ENCODE measurements at places on chromosomes 6 and 20.

DNA sequence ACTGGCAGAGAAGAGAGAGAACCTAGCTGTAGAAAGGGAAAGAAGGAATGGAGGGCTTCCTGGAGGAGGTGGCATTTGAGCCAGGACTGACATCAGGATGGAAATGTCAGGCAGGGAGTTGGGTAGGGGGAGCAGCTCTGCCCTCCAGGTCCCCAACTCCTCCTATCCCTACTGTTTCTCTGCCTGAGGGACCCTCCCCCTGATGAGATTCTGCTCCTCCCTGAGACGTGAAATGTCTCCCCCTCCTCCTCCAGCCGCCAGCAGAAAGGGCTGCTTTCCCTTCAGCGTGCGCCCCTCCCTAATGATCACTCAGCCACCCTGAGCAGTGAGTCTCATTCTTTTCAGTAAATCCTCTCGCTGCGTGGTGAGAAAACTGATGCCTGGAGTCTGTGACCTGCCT, 40.6 kb downstream of the HLA-DPB1 start:
- no peaks in the 10 kb centered on the region for H3K36me3 ChIP-seq
- peaks cover 36% of the 10 kb centered on the region for H3K27me3 ChIP-seq
- no peak overlapping the region for H3K27ac ChIP-seq
- no peak for DNase-seq
- H3K4me3 ChIP-seq: no peak overlapping the region
- H3K4me1 ChIP-seq: peaks cover 11% of the 10 kb centered on the region

DNA sequence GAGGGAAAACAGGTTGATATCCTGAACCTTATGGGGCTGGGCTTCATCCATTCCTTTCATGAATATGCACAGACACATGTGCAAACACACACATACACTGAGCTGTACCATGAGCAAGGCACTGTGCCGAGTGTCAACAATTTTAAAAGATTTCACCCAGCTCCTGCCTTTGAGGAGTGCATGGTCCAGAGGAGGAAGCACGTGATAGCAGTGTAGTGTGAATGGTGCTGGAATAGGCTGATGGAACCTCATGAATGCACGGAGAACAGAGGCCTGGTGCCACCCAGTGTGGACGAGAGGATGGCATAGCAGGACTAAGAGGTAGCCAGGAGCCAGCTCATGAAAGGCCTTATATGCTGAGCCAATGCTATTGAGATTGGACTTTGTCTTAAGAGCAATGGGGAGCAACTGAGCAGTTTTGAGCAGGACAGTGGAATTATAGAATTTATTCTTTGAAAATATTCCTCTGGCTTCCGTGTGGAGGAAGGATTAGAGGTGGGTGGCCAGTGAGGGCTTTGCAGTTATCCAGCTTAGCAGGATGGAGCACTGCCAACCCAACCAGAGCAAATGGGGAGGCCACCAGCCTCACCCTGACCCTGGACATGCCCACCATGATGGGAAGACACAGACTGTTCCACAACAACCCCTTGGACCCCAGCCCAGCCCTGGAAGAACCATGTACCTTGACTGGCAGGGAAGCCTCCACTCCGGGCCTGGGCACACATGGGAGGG, 84.4 kb downstream of the UNC5CL start:
- no peak overlapping the region for H3K27ac ChIP-seq
- no peaks in the 10 kb centered on the region for H3K36me3 ChIP-seq
- peaks cover 5% of the 10 kb centered on the region for H3K27me3 ChIP-seq
- H3K4me1 ChIP-seq: peaks cover 51% of the 10 kb centered on the region

- H3K4me1 ChIP-seq: no peaks in the 10 kb centered on the region
- no peaks in the 10 kb centered on the region for H3K36me3 ChIP-seq
- H3K27me3 ChIP-seq: no peaks in the 10 kb centered on the region
- no peak overlapping the region for H3K27ac ChIP-seq
Observed at GRCh38 chr20:11173916-11174315, 500.1 kb upstream of the JAG1 start.

DNA sequence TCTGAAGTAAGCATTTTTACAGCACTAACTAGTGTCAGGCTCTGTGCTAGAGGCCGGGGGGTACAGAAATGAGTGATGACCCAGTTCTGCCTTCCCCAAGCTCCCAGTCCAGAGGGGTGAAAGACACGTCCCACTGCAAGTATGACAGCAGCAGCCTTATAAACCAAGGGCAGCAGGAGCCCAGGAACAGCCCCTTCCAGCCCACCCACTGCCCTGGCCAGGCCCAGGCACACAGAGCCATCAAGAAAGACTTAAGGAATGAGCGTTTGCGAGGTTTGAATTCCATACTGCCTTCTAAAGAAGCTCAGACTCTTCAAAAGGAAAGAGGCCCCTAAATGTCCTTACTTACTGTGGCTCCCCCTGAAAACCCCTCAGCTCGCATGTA, 10.0 kb downstream of the TRERF1 start:
- no peaks in the 10 kb centered on the region for H3K4me1 ChIP-seq
- no peak for DNase-seq
- H3K4me3 ChIP-seq: no peak overlapping the region
- H3K27me3 ChIP-seq: peaks cover 53% of the 10 kb centered on the region
- H3K36me3 ChIP-seq: no peaks in the 10 kb centered on the region

DNA sequence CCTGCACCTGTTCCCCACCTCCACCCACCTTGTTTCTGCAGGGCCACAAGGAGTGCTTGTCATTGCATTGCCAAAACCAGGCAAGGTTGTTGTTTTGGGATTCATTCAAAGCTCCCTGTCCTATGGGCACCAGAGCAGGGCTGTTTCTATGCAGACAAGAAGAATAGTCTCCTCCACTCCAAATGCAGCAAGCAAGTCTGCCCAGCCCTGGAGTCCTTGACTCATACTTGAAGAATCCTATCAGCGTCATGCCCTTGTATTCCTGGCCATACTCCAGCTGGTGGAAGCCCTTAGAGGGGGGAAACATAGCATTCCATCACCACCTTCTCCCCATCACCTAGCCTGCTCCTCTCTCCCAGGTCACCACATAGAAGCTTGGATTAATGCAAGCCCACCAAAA, 145.3 kb upstream of the ECI2 start:
- no peak overlapping the region for H3K4me3 ChIP-seq
- H3K27ac ChIP-seq: no peak overlapping the region
- DNase-seq: no peak
- H3K36me3 ChIP-seq: no peaks in the 10 kb centered on the region
- H3K4me1 ChIP-seq: no peaks in the 10 kb centered on the region
